ENCODE measurements at places on chromosomes 12 and 14. TPM values are rescaled to one million over a fixed set of nuclear protein-coding genes. Genes with fewer than 3 reads are reported as not detected.

SMIM41 gene
- total RNA-seq = not detected

MMP17 gene
- 14.0 TPM for total RNA-seq

TGM1 gene
- 0.17 TPM for total RNA-seq

TBC1D30 gene
- total RNA-seq = 19.6 TPM

RPL41 gene
- total RNA-seq = 2,567 TPM

NANOG gene
- not detected for total RNA-seq
